Activated CD4-positive, alpha-beta T cell treated with anti-CD3 and anti-CD28 coated beads for 1 hour (primary cell): ENCODE measurements at places on chromosomes 11 and 22.

DNA sequence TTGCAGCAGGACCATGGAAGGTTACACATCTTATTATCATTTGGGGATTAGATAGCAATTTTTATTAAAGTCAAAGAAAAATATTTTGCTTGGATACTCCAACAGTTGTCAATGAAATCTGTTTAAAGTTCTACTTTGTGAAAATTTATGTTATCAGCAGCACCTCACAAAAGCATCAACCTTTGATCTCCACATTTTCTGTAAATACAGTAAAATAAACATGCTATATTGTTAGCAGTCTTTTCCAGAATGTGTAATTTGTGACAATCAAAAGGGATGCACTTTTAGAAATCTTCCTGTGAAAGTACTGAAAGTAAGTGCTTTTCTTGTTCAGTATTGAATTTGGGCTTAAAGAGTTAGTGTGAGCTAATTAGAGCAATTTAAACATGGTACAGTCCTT is 4.1 kb downstream of the SLC22A25 start:
- no peak for DNase-seq

GRCh38 chr11:58395581-58395980 is 11.1 kb downstream of the OR5B3 start:
- DNase-seq: no peak

DNA sequence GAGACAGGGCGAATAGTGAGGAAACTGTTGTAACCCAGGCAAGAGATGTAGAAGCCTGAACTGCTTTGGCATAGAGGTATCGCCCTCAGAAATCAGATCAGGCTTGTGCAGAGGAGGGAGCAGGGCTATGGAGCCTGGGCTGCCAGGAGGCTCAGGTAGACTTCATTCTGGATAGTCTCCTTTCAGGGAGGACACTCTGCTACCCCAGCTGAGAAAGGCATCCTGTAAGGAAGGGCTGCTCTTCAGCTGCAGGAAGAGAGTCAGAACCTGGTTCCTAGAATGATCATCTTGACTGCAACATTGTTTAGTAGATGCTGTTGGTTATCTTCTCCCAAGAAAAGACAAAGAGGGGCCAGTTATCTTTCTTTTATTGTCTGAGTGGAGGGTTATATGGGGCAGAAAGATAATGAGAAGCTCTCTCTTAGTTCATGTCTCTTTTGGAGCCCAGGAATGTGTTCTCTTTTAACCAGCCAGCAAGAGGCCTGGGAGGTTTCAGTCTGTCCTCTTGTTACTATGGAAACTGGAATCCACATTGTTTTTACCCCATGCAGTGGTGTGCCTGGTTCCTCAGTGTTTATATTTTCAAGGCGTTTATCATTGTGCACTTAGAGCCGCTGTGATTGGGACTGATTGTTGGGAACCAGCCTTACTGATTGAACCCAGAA is 95.7 kb downstream of the STIM1 start:
- DNase-seq: no peak

GRCh38 chr11:2790568-2790921 is 90.8 kb upstream of the KCNQ1OT1 start:
- no peak for DNase-seq
